ENCODE measurements at places on chromosomes 3 and 15.

DNA sequence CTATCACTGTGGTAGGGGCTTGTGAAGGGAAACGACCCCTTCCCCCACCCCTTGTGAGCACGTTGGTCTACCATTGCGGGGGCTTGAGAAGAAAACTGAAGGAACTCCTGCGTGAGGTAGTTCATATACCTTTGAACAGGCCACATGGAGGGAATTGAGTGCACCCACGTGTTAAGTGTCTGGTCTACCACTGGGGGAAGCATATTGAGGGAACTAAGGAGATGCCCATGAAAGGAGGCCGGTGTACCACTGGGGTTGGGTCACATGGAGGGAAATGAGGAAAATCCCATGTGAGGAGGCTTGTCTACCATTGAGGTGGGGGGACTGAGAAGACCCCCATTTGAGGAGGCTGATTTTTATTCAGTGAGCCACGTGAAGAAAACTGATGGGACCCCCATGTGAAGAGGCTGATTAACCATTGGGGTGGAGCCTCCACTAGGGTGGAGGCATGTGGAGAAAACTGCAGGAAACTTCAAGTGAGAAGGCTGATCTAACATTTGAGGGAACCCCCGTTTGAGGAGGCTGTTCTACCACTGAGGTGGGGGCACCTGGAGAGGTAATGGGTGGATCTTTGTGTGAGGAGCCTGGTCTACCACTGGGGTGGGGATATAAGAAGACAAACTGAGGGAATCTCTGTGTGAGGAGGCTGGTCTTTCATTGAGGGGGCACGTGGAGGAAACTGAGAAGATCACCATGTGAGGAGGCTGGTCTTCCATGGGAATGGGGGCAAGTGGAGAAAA is 163.2 kb downstream of the FBLN2 start:
- DNase-seq, result no peak

GRCh38 chr3:133038731-133039375 is 662 bp downstream of the TMEM108 start:
- DNase-seq, result no peak

DNA sequence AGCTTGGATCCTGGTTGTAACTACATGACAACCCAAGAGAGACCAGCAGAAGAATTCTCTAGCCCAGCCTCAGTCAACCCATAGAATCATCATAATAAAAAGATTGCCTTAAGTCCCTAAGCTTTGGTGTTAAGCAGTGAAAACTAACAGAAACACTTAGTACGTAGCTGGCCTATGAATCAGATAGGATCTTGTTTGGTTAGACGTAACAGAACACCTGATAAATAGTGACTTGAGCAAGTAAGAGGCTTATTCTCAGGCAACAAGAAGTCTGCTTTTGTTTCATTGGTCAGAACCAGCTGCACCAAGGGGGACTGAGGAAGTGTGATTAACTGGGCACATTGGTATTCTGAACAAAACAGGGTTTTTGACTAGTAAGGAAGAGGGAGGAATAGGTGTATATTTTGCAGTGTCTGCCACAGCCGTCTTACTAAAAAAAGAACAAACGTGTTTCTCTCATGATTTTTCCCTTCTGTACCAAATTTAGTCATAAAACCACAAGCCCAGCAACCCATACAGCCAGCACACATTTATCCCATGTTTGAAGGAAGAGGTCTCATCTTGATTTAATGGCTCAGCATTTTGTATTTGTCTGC is 53.3 kb upstream of the GLCE start:
- no peak for DNase-seq

DNA sequence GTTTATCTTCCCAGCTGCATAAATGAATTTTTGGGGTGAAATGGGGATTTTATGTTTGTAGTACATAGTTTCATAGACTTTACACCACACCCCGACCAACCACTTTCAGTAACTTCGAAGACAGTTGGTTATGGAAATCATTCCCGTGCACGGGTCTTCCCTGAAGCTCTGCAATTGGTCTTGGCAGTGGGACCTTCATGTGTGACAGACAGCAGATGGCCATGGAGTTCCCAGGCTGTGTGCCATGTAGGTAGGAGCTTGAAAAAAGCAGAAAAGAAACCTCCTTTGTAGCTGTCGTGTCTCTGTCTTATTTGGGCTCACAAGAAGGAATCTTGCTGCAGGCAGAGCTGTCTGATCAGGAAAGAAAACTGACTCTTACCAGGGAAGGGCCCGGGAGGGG is 25.9 kb downstream of the EXOG start:
- DNase-seq, result no peak

DNA sequence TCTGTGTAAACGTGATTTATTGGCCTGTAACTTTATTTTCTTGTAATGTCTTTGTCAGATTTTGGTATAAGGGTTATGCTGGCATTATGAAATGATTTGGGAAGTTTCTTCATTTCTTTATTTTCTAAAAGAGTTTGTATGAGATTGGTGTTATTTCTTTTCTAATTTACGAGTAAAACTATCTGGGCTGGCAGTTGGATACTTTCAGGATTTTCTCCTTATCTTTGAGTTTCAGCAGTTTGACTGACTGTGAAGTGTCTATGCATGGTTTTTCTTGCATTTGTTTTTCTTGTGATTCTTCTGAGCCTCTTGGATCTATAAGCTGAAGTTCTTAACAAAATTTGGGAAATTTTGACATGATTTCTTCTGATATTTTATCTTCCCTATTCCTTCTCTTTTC is 18.1 kb downstream of the ADGRG7 start:
- no peak for DNase-seq

DNA sequence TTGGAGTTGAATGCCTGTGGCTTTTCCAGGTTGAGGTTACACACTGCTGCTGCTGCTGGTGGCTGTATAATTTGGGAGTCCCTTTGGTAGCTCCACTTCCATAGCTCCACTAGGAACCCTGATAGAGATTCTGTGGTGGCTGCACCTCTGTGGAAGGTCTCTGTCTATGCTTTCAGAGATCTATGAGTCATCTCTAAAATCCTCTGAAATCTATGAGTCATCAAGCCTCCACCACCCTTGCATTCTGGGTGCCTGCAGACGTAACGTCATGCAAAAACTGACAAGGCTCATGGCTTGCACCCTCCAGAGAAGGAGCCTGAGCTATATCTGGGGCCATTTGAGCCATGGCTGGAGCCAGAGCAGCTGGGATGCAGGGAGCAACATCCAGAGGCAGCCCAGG is 1037.0 kb upstream of the CFAP20DC start:
- no peak for DNase-seq

DNA sequence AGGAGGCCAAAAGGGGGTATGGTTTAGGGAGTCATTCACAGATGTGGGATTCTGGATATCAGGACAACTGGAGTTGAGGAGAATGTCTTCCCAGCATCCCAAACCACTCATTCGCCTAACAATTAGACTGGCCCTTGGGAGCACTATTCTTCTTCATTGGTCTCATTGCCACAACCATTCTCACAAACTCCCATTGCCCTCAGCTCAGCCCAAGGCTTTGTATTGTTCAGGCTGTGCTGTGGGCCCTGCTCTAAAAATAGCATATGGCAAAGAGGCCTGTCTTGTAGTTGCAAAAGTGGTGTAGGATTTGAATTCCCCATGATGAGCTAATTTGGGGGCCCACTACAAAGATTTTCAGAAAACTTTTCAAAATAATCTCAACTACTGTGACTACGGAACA is 6.3 kb upstream of the ADAMTS9 start:
- no peak for DNase-seq

DNA sequence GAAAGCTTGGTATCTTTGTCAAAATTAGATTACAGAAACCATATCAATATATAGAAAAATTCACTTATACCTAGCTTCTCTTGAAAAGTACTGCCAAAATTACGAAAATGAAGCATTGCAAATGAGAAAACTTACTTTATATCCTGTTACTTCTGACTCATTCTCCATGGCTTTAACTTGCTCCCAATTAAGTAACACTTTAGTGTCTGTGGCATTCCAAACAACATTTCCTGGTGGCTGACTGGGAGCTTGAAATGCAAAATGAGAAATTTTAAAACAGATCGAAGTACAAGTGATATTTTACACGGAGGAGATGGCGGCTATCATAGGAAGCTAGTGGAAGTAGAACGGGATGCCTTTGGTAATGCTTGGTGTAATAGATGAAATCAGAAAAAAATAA is 347.3 kb downstream of the CNTN3 start:
- DNase-seq, result no peak

- no peak for DNase-seq
These were observed 209.9 kb upstream of the CNTN3 start for GRCh38 chr3:74824366-74824765.

GRCh38 chr3:170705131-170705530 is 119.3 kb upstream of the SLC7A14 start:
- DNase-seq, result no peak

DNA sequence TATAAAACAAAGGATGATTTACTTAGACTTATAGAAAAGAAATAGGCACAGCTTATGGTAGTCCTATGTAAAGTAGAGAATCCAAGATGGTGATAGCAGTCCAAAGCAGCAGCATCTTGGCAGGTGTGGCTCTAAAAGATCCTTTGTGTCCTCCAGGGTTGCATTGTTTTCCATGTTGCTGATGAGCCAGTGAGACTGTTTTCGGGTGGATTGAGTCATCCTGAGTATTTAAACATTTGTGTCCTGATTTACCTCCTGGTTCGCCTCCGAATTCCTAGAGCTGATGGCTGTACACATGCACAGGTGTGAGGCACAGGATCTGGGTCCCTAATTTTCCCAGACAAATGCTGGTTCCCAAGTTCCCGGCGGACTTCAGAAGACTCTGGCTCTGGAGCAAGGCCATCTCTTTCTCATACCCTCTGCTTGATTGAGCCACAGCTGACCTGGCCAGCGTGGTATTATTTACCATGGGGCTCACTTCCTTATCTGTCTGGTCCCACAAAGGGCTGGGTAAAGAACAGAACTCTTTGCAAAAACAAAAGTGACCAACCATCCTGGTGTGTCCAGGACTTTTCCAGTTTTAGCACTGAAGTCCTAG is 51.0 kb downstream of the ARNT2 start:
- no peak for DNase-seq
